ENCODE measurements at places on chromosomes 7 and 10. TPM values are rescaled to one million over a fixed set of nuclear protein-coding genes. Genes with fewer than 3 reads are reported as not detected.

LIPK gene
- not detected for total RNA-seq

COPS6 gene
- total RNA-seq, result 151 TPM

GRM3 gene
- not detected for total RNA-seq

ANXA8L1 gene
- total RNA-seq, result not detected

ARL3 gene
- 10.4 TPM for total RNA-seq

HTR5A gene
- total RNA-seq, result not detected

ECHS1 gene
- total RNA-seq, result 105 TPM

GPR15LG gene
- total RNA-seq, result not detected

OLAH gene
- not detected for total RNA-seq

SFRP4 gene
- not detected for total RNA-seq

MBLAC1 gene
- 2.9 TPM for total RNA-seq

TMEM273 gene
- total RNA-seq, result not detected

NAT16 gene
- total RNA-seq, result not detected

MARVELD1 gene
- 35.0 TPM for total RNA-seq

HOXA3 gene
- total RNA-seq, result 2.2 TPM

HIF1AN gene
- total RNA-seq, result 6.3 TPM

PNLIPRP2 gene
- total RNA-seq, result not detected

PDLIM1 gene
- total RNA-seq, result not detected
